A673 (cell line): ENCODE measurements at places on chromosomes 1 and 21. TPM values are rescaled to one million over a fixed set of nuclear protein-coding genes. Genes with fewer than 3 reads are reported as not detected.
A peak's percentile ranks its signal among the peaks of the same experiment; 100 is the strongest.

- H3K27me3 ChIP-seq: peaks cover 50% of the 10 kb centered on the region
- H3K4me1 ChIP-seq: no peaks in the 10 kb centered on the region
- H3K27ac ChIP-seq: no peak overlapping the region
- H3K4me3 ChIP-seq: no peak overlapping the region
Observed at GRCh38 chr1:157234705-157235273, 96.6 kb upstream of the ETV3 start.

GRCh38 chr1:232305050-232305449 lies 324.9 kb downstream of the SIPA1L2 start:
- H3K36me3 ChIP-seq: no peaks in the 10 kb centered on the region
- no peaks in the 10 kb centered on the region for H3K4me1 ChIP-seq
- H3K4me3 ChIP-seq: no peak overlapping the region
- H3K27ac ChIP-seq: no peak overlapping the region
- DNase-seq: no peak

GRCh38 chr1:82843876-82844275 lies 1043.1 kb downstream of the ADGRL2 start:
- H3K27me3 ChIP-seq: peaks cover 17% of the 10 kb centered on the region
- no peak overlapping the region for H3K27ac ChIP-seq

GRCh38 chr1:184743062-184743756 lies 11.4 kb downstream of the EDEM3 start:
- peaks cover 9% of the 10 kb centered on the region for H3K4me1 ChIP-seq
- H3K27ac ChIP-seq: no peak overlapping the region
- no peaks in the 10 kb centered on the region for H3K27me3 ChIP-seq
- no peaks in the 10 kb centered on the region for H3K36me3 ChIP-seq
- no peak for DNase-seq

GRCh38 chr1:231139125-231139649 lies 22.7 kb upstream of the TRIM67 start:
- no peaks in the 10 kb centered on the region for H3K4me1 ChIP-seq
- no peaks in the 10 kb centered on the region for H3K27me3 ChIP-seq
- DNase-seq: no peak
- H3K36me3 ChIP-seq: no peaks in the 10 kb centered on the region
- no peak overlapping the region for H3K27ac ChIP-seq
- H3K4me3 ChIP-seq: no peak overlapping the region

DNA sequence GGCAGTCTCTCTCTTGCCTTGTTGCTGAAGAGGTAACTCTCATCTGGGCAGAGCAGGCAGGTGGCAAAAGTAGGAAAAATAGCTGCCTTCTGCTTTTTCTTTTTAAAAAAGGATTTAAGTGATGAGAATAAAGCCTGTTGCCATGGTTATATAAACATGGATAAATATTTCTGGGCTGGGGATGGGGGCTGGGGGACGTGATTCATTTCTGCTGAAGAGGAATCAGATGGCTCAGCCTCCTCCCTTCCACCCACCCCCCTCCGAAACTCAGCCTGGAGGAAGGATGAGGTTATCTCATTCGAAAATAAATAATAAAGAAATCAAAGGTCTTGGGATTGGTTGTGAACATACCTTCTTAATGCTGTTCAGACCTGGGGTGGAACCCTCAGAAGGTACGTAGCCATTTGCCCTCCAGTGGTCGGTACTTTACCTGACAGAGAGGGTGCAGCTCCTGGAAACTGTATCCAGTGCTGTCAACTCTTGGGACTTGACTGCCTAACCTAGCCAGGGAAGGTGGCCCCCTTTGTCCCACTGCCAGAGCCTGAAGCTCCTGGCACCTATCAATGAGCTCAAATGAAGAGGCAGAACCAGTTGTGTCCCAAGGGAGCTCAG lies 3.8 kb upstream of the INKA2 start:
- no peak overlapping the region for H3K4me3 ChIP-seq
- H3K27ac ChIP-seq: no peak overlapping the region
- peaks cover 2% of the 10 kb centered on the region for H3K4me1 ChIP-seq
- peaks cover 14% of the 10 kb centered on the region for H3K27me3 ChIP-seq

- no peaks in the 10 kb centered on the region for H3K36me3 ChIP-seq
- H3K27ac ChIP-seq: no peak overlapping the region
- no peak overlapping the region for H3K4me3 ChIP-seq
- no peak for DNase-seq
- H3K27me3 ChIP-seq: no peaks in the 10 kb centered on the region
Observed at GRCh38 chr1:24417681-24418080, 2.1 kb downstream of the NIPAL3 start.

DNA sequence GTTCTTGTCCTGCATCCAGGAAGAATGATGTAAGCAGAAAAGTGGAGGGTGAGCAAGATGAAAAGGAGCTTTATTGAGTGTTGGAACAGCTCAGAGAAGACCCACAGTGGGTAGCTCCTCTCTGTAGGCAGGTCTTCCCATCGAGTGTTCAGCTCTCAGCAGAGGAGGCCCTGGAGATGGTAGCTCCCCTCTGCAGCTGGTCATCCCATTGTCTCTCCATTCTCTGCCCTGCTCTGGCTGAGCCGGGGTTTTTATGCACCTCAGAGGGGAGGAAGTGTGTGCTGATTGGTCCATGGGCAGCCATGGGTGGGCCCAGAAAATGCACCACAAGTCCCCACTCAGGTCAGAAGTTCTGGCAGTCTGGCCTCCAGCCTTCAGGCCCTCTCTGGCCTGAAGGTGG lies 713.7 kb downstream of the MATN1 start:
- no peak for DNase-seq
- no peaks in the 10 kb centered on the region for H3K4me1 ChIP-seq
- no peak overlapping the region for H3K4me3 ChIP-seq
- H3K27ac ChIP-seq: no peak overlapping the region

GRCh38 chr1:37560401-37561132 lies 3.8 kb downstream of the DNALI1 start:
- no peak overlapping the region for H3K4me3 ChIP-seq
- H3K36me3 ChIP-seq: peaks cover 13% of the 10 kb centered on the region
- no peak for DNase-seq

DNA sequence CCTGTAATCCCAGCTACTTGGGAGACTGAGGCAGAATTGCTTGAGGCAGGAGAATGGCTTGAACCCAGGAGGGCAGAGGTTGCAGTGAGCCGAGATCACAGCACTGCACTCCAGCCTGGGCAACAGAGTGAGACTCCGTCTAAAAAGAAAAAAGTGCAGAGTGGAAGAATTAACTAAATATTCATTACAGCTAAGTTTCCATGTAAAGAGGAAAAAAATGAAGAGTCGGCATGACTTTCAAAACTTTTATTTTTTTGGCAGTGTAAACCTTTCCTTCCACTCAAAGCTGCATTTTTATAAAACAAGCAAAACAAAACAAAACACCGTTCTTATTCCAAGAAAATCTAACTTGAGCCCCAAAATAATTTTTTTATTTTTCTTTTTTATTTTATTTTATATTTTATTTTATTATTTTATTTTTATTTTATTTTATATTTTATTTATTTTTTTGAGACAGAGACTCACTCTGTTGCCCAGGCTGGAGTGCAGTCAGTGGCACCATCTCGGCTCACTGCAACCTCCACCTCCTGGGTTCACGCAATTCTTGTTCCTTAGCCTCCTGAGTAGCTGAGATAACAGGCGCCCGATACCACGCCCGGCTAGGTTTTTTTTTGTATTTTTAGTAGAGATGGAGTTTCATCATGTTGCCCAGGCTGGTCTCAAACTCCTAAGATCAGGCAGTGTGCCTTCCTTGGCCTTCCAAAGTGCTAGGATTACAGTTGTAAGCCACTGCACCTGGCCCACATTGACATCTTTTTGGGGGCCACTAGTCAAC lies 62.9 kb downstream of the PACC1 start:
- no peak overlapping the region for H3K4me3 ChIP-seq
- no peaks in the 10 kb centered on the region for H3K4me1 ChIP-seq

DNA sequence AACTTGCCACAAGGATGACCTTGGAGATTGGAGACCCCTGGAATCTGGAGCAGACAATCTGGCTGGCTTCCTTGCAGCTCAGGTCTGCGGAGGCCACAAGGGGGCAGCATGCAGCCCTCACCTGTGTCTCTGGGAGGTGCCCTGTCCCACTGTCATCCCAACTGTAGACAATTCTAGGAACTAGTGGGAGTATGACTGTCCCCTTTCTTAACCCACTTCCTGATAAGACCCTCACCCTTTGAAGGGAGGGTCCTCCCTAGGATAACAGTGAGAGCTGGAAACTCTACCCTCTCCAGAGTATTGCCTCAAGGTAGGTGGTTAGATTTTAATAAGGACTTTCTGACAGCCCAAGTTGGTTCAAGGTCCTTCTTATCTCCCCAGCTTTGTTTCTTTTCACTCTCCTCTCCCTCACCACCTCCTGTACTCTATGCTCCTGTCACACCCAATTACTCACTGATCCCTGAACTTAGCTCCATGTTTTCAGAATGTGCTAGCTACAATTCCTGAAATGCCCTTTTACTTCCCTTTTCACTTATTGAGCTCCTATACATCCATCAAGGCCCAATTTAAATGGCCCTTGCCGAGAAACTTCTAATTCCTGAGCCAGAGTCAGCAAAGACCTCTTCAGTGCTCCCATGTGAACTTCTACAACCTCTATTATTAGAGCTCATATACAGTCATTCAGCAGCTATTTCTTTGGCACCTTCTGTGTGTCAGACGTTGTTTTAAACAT lies 9.2 kb upstream of the KCNQ4 start:
- no peaks in the 10 kb centered on the region for H3K27me3 ChIP-seq
- no peaks in the 10 kb centered on the region for H3K4me1 ChIP-seq
- peak; percentile 49 for DNase-seq
- no peak overlapping the region for H3K27ac ChIP-seq

- H3K4me1 ChIP-seq: no peaks in the 10 kb centered on the region
- H3K27me3 ChIP-seq: no peaks in the 10 kb centered on the region
- H3K27ac ChIP-seq: no peak overlapping the region
- no peaks in the 10 kb centered on the region for H3K36me3 ChIP-seq
- no peak overlapping the region for H3K4me3 ChIP-seq
Observed at GRCh38 chr1:65163201-65163805, 15.3 kb downstream of the AK4 start.

GRCh38 chr1:8223526-8223925 lies 94.4 kb upstream of the SLC45A1 start:
- H3K4me3 ChIP-seq: no peak overlapping the region
- no peaks in the 10 kb centered on the region for H3K36me3 ChIP-seq
- no peaks in the 10 kb centered on the region for H3K27me3 ChIP-seq
- H3K27ac ChIP-seq: no peak overlapping the region
- no peaks in the 10 kb centered on the region for H3K4me1 ChIP-seq

DNA sequence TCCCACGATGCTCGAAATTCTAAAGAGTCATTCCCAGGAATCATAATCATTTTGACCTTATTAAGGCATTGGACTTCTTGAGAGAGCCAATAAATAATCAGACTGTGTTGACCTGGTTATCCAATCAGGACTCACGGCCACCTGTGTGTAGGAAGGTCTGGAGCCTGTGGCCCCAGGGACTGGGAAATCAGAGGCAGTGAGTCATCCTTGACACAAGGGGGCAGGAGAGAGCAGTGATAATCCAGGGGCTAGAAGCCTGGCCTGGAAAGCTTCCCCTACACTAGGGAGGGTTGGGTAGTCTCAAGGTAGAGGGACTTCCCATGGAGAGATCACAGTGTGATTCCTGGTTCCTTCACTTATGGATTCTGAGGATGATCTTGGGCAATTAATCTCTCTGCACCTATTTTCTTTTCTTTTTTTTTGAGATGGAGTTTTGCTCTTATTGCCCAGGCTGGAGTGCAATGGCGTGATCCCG lies 4.7 kb downstream of the MR1 start:
- H3K27ac ChIP-seq: no peak overlapping the region
- H3K36me3 ChIP-seq: no peaks in the 10 kb centered on the region
- peak; percentile 85 for DNase-seq
- no peak overlapping the region for H3K4me3 ChIP-seq
- H3K27me3 ChIP-seq: no peaks in the 10 kb centered on the region
- peaks cover 7% of the 10 kb centered on the region for H3K4me1 ChIP-seq

DNA sequence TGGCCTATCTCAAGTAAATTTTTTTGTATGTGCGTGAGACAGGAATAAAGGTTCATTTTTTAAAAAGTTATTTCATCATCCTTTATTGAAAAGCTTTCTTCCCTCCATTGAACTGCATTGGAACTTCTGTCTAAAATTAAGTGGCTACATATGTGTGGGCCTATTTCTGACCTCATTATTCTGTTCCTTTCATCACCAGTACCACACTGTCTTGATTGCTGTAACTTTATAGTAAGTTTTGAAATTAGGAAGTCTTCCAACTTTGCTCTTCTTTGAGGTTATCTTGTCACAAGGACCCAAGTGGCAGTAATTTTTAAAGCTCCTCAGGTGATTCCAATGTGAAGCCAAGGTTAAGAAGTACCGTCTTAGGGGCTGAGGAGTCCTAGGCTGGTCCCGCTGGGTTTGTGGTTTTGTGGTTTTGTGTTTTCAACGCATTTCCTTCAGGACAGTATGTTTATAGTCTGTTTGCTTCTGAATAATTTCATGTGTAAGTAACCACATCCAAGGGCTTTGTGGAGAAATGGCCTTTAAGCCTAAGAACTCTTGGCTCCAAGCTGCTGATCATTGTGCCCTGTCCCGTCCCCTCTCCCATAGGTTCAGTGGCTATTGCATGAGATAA lies 12.4 kb upstream of the SCAF4 start:
- no peaks in the 10 kb centered on the region for H3K36me3 ChIP-seq
- no peak overlapping the region for H3K4me3 ChIP-seq
- no peaks in the 10 kb centered on the region for H3K27me3 ChIP-seq
- no peak overlapping the region for H3K27ac ChIP-seq

DNA sequence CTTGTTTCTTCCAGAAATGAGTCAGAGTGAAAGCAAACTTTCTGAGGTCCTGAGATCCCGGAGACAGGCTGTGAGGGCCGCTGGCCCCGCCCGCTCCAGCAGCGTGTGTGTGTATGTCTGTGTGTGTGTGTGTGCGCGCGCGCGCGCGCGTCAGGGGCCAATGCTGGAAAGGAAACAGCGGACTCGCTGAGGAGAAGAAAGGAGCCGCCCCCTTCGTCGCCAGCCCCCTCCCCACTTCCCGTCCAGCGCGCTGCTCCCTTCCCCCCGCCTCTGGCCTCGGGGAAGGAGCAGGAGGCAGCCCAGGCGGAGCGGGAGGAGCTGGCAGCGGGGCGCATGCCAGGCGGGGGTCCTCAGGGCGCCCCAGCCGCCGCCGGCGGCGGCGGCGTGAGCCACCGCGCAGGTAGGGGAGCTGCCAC lies at the start of gene DISC1:
Gene DISC1, plus strand, starts transcription at position 256 of the 416 bp plus-strand sequence. Its CDS starts 78 bp downstream, at position 334.
- DNase-seq: peak; percentile 81
- peaks cover 10% of the 10 kb centered on the region for H3K4me1 ChIP-seq

GRCh38 chr1:35184495-35185199 lies 8.3 kb downstream of the SFPQ start:
- H3K36me3 ChIP-seq: peaks cover 100% of the 10 kb centered on the region
- no peaks in the 10 kb centered on the region for H3K27me3 ChIP-seq
- DNase-seq: no peak
- H3K4me1 ChIP-seq: peaks cover 58% of the 10 kb centered on the region

GRCh38 chr1:235295902-235296350 lies 32.1 kb downstream of the ARID4B start:
- no peaks in the 10 kb centered on the region for H3K36me3 ChIP-seq
- no peaks in the 10 kb centered on the region for H3K27me3 ChIP-seq
- DNase-seq: no peak

- peaks cover 72% of the 10 kb centered on the region for H3K36me3 ChIP-seq
- no peak overlapping the region for H3K4me3 ChIP-seq
- H3K4me1 ChIP-seq: no peaks in the 10 kb centered on the region
- no peak overlapping the region for H3K27ac ChIP-seq
- no peaks in the 10 kb centered on the region for H3K27me3 ChIP-seq
Observed at GRCh38 chr1:154208677-154209388, 2.7 kb upstream of the CFAP141 start.

GRCh38 chr21:20261364-20261763 lies 736.8 kb upstream of the NCAM2 start:
- H3K27me3 ChIP-seq: no peaks in the 10 kb centered on the region
- H3K4me3 ChIP-seq: no peak overlapping the region
- H3K27ac ChIP-seq: no peak overlapping the region
- no peaks in the 10 kb centered on the region for H3K4me1 ChIP-seq

The ITLN2 gene
- total RNA-seq: not detected in 2 replicates

The TNFSF18 gene
- not detected in 2 replicates for total RNA-seq

The SPATA21 gene
- not detected in 2 replicates for total RNA-seq

The CFHR2 gene
- not detected in 2 replicates for total RNA-seq

The SELE gene
- total RNA-seq: not detected in 2 replicates

The HSD3B1 gene
- not detected in 2 replicates for total RNA-seq

The PDC gene
- not detected in 2 replicates for total RNA-seq

The CYP4A11 gene
- total RNA-seq: not detected in 2 replicates

The HIVEP3 gene
- total RNA-seq: 3.1 and 3.6 TPM in 2 replicates
